NCI-H187 (cell line): ENCODE measurements at places on chromosomes 2 and 18.

- no peak for DNase-seq
Observed at GRCh38 chr18:57439985-57440330, 4.8 kb downstream of the ONECUT2 start.

GRCh38 chr18:45321520-45321919 lies 293.8 kb upstream of the SLC14A2 start:
- DNase-seq: no peak

- DNase-seq: no peak
Observed at GRCh38 chr2:72914206-72914559, 3.1 kb upstream of the EMX1 start.

DNA sequence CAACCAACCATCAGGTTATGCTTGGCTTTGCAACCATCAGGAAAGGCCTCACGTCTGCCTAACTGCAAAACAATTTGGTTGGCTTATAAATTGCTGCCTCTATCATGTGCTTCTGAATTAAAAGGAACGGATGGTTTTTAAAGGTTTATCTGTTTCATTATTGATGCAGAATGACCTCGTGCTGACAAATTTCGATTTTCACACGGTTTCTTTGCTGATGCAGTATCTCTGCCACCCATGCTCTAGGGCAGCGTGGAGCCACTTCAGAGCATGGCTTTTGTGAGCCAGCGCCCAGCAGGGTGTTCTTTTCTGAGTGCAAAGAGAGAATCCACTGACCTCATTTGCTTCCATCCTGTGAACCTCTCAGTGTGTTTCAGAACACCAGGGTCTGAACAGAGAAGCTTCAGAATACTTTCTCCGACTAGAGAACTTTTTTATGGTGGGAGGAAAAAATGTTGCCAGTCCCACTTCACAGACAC lies 143.1 kb upstream of the L3MBTL4 start:
- DNase-seq: no peak

DNA sequence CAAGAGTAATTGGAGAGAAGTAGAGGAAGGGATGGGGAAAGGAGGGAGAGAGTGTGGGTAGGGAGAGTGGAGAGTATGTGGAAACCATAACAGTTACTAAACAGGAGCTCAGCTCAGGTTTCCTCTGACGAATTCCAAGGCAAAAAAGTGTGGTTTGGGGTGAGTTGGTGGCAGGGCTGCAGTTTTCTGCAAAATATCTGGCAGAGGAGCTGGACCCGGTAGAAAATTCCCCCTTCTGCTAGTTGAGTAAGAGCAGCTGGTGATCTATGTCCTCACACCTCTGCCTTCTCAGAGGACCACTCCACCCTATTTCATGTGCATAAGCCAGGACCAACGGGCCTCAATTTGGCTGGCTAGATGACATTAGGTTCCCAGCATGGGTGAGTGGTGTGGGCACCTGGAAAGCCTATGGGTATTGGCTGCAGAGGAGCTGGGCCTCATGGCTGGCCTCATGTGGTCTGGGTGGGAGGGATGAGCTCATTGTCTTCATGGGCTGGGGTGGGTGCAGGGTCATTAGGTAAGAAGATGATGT lies 13.2 kb downstream of the NRP2 start:
- no peak for DNase-seq

DNA sequence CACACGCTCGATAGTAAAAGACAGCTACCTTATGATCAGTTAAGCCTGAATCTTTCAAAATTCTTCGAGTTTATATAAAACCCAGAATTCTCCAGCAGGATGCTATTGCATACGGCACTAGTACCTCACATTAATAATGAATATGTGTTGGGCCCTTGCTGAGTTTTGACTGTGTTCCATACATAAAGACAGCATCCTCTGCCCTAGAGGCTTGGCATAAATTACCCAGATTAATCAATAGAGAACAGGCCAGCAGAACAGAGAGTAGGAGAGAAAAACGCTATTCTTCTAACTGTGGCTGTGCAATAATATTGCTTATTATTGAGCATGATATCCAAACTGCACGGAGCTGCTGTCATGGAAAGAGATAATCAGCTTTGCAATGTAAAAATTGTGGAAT lies 194.3 kb downstream of the SOX11 start:
- no peak for DNase-seq
